MV-4-11 (cell line): ENCODE measurements at places on chromosomes 1 and 21.

GRCh38 chr1:202029171-202029665 is 18.8 kb downstream of the ELF3 start:
- DNase-seq = no peak

DNA sequence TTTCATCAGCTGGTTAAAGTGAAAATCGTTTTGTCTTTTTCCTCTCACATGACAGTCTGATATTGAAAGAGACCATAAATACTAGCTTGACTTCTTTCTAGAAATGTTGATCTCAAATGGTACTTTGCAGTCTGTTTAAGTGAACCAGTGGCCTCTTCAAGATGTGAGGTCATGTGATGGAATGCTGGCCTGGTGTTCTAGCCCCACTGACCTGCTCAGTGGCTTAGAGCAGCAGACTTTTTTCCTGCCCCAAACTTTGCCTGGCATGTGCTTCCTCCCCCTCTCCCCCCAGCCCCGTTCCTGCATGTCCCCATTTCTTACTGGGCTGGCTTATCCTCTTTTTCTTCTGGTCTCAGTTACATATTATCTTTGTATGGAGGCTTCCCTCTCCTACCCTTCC is 34.3 kb downstream of the ZYG11A start:
- DNase-seq = no peak

DNA sequence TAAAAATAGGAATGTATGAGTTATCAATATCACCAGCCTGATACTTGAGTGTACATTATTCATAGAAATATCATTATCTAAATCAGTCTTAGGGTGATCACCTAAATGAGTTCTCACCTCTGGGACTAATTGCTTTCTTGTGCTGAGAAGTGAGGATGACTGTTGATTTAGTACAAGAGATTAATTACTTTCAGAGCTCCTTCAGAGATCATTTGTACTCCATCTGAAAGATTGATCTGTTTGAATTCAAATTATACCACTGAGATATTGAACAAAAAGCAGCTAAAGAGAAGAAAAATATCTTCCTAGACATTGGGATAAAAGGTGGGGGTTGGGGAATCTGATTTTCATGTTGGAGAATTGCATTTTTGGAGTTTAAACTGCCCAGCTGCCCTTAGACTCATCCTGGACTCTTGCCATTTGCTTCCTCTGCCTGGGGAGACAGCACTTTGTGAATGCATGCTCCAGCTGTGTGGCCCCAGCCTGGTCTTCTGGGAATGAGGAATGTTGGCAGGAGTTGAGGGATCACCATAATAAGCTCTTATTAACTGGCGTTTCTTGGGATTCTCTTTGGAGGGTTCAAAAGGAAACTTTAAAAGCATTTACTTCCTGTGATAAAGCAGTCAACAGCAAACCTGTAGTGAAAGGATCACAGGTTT is 19.7 kb upstream of the PGBD2 start:
- no peak for DNase-seq

DNA sequence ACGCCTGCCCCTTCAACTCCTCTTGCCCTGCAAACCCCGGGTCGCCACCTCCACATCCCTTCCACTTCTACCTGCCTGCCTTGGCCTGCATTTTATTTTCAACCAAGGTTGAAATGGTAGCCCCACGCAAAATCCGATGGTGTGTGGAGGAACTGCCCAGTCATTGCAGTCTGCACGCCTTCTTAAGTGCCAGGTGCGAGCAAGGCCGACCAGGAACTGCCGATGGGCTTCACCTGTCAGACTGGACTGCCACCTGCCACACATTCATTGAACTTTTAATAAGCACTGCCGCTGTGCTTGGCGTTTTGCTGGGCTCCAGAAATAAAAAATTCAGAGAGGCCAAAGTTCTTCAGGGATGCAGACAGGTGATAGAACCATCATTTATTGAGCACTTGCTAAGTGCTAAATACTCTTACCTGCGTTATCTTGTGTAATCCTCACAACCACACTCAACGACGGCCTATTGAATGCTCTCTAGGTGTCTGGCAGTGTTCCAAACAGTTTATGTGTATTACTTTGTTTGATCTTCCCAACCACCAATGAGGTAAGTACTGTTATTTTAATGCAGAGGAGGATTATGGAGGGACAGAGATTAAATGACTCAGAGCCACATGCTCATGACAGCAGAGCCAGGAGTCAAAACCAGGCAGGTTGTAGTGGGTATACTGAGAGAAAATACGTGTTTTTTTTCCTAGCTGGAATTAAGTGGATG is 36.2 kb downstream of the CACHD1 start:
- no peak for DNase-seq

DNA sequence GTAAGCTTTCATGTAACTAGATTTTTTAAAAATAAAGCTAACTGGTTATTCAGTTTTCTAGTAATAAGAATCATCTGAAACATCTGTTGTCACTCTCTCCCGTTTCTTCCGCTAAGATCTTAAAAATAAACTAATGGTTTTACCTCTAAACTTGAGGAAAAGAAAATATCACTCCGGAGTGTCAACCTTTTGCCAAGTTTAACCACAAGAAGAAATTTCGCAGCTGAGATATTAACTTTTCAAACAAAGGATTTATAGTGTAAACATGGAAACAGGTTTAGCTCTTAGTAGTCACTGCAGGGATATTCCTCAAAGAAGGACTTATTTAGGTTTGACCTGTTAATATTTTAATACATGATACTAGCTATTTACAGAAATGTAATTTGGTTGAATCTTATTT is 954.9 kb downstream of the ADGRL2 start:
- no peak for DNase-seq

- peak; percentile 8 for DNase-seq
Observed at GRCh38 chr1:106676021-106676420, 380.5 kb upstream of the PRMT6 start.

GRCh38 chr1:10075732-10076131 is 43.0 kb downstream of the UBE4B start:
- no peak for DNase-seq

DNA sequence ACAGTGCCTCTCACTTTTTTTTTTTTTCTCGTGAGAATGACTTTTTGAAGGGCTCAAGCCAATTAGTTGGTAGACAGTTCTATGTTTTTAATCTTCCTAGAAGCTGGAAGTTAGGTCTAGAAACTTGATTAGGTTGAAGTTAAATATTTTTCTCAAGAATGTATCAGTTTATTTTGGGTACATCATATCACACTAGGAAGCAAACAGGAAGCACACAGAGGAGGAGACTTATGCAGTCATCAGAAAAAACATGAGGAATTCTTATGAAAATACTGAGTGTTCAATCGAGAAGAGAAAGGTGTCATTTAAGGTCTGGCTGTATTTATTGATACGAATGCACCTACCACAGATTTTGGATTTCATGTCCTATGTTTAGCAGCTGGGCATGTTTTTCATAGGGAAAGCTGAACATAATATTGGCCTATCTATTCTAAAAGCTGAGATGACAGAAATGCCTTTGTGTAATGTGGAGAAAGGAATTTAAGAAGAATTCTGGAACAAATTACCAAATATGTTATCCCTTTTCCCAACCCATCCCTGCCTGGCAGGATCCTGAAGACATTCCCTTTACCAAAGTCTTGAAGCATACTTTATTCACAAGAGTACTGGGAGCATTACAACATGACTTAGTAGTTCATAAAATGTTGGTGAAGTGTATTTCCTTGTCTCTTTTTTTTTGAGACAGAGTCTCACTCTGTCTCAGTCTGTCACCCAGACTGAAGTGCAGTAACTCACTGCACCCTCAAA is 17.5 kb upstream of the ZFP69B start:
- no peak for DNase-seq

DNA sequence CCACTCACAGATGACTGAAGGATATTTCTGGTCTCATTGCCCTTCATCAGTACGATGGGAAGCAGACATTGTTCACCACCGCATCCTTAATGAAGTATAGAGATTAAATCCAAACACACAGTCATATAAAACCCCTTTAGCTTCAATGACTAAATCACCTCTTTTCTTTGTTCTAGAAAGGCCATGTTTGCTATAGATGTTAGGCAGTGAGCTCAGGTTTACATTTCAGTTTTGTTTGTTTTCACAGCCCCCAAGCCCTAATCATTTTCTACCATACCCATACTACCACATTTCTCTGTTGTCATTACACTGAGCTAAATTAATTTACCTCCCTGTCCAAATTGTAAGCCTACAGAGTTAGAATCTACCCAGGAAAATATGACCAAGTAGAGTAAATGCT is 385.1 kb downstream of the NTNG1 start:
- DNase-seq = no peak

GRCh38 chr21:42200906-42201614 is 17.9 kb upstream of the ABCG1 start:
- DNase-seq = no peak

- DNase-seq = no peak
Observed at GRCh38 chr1:205584732-205585131, 47.1 kb downstream of the ELK4 start.

GRCh38 chr1:61152469-61153105 is 70.2 kb downstream of the NFIA start:
- no peak for DNase-seq

DNA sequence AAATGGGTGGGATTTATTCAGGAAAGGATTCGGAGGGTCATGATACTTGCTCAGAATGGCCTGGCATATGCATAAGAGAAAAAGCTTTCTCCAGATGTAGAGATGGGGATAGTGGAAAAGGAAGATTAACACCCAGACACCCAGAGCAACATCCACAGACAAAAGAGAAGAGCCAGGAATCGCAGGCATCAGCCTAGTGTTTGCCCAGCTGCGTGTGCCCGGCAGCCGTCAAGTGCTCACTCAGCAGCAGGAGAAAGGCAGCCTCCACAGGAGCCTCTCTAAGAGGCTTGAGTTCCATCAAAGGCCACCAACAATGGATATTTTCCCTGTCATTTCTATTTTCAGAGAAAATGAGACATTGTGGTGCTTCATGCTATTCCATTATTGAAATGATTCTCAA is 54.7 kb downstream of the NTPCR start:
- DNase-seq = no peak

- DNase-seq = no peak
Observed at GRCh38 chr1:15742339-15742801, at the start of gene TMEM82. Gene TMEM82 (plus strand): TSS chr1:15742499. CDS start chr1:15742560, 61 bp downstream.

GRCh38 chr1:14996133-14997050 is 157.2 kb upstream of the TMEM51 start:
- peak; percentile 76 for DNase-seq

- DNase-seq = no peak
Observed at GRCh38 chr1:93448983-93449804, 1.3 kb downstream of the FNBP1L start.

DNA sequence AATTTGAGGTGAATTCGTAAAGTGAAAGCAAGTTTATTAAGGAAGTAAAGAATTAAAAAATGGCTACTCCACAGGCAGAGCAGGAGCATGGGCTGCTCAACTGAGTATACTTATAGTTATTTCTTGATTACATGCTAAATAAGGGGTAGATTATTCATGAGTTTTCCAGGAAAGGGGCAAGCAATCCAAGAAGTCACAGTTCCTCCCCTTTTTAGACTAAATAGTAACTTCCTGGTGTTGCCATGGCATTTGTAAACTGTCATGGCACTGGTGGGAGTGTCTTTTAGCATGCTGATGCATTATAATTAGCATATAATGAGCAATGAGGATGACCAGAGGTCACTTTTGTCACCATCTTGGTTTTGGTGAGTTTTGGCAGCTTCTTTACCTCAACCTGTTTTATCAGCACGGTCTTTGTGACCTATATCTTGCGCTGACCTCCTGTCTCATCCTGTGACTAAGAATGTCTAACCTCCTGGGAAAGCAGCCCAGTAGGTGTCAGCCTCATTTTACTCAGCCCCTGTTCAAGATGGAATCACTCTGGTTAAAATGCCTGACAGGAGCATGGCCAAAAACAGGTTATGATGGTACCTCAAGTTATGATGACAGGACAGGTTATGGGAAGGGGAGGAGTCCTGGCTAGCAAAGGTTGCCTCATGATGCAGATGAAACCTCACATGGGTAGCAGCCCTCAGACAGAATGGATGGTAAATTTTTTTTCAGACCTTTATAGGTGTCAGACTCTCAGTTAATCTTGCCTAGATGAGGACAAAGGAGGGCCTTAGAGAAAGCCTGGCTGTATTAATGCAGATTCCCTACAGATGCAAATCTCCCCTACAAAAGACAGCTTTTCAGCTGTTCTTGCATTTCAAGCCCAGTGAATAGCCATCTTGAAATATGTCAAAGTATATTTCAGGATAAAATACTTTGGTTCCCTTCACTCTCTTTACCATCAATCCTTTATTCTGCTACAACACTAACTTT is 49.7 kb downstream of the SIPA1L2 start:
- DNase-seq = no peak

GRCh38 chr1:110235834-110236682 is 25.9 kb downstream of the KCNC4 start:
- peak; percentile 85 for DNase-seq

GRCh38 chr1:58583496-58583895 is 6.4 kb upstream of the TACSTD2 start:
- peak; percentile 85 for DNase-seq

- no peak for DNase-seq
Observed at GRCh38 chr1:163290025-163290640, 31.6 kb upstream of the NUF2 start.

DNA sequence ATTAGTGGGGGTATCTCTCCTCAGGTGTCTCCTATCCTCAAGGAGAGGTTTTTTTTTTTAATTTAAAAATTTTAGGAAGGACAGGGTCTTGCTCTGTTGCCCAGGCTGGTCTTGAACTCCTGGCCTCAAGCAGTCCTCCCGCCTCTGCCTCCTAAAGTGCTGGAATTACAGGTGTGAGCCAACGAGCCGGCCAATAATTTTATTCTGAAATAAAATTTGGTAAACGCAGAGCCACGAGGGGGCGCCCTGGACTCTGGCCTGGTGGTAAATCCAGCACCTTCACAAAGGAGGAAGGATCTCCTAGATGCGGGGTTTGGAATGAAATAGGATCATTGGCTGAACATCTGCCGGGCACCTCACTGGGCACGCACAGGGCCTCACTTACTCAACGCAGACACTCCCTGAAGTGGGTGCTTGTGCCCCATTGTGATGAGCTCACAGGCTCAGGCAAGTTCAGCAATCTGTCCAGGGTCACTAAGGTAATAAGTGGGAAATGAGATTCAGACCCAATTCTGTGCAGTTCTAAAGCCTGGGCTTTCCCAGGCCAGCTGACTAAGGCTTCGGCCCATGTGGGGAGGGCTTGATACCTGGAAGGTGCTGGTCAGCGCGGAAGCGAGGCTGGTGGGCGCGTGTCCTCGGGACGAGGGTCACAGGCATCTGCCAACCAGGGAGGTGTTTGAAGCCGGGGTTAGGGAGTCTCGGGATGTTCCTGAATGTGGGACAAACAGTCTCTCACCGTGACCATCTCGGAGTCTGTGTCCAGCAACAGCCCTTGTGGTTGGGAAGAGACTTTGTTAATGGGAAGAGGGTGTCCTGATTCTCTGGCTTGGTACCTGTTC is 32.7 kb upstream of the ETV3 start:
- peak; percentile 32 for DNase-seq

- DNase-seq = no peak
Observed at GRCh38 chr1:222861062-222861461, 46.2 kb downstream of the DISP1 start.

DNA sequence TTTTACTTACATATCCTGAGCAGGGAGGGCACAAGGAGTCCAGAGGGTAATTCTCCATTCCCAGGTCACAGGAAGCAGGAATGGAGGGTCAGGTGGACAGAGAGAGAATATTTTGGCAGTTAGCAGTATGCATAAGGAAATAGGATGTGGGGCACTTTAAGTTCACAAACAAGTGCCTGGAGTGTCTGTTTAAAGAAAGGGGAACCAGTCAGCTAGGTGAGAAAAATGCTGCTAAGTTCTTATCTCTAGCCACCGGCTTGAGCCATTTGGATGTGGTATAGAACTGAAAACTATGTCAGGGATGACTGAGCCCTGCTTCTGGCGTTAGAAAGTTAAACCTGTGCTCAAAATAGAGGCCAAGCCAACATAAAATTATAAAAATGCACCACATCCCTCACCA is 739.7 kb upstream of the NCAM2 start:
- DNase-seq = peak; percentile 59
